ENCODE measurements at places on chromosomes 12 and 14.

GRCh38 chr12:97118796-97119375, 211.8 kb downstream of the NEDD1 start:
- no peak for DNase-seq

DNA sequence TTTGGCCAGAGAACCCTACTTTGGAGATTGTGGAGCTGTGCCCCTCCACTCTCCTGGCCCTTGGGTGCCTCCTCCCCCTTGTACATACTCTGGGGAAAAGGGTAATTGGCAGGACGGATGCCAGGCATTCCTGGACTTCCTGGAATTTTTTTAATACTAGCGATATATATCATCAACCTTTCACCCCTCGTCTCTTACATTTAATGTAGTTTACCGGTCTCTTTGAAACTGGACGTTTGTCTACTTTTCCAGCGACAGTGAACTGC, 767 bp upstream of the CRY1 start:
- peak; percentile 80 for DNase-seq

- DNase-seq, result no peak
Observed at GRCh38 chr12:3743803-3744202, 9.1 kb downstream of the CRACR2A start.

GRCh38 chr12:78157199-78157598, 326.5 kb downstream of the NAV3 start:
- DNase-seq, result no peak
